ENCODE measurements at places on chromosomes 1 and 21.

DNA sequence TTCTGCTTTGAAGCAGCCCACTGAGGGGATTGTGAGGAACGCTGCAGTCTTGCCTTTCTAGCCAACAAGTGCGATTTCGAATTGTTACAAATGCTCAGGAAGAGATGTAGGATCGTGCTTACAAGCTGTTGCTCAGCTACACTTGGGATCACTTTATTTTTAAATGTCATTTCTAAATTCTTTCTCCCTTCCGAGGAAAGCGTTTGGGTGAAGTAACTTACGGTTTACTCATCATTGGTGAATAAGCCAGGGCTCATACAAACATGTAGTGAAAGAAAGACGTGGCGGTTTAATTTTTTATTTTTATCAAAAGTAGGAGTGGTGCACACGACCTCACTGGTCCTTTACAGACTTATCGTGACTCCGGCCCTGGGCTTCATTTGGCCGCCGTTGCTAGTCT, 386.6 kb downstream of the KIF26B start:
- no peak for DNase-seq

- no peak for DNase-seq
These were observed 290.4 kb downstream of the KCNT2 start for GRCh38 chr1:196317535-196318522.

DNA sequence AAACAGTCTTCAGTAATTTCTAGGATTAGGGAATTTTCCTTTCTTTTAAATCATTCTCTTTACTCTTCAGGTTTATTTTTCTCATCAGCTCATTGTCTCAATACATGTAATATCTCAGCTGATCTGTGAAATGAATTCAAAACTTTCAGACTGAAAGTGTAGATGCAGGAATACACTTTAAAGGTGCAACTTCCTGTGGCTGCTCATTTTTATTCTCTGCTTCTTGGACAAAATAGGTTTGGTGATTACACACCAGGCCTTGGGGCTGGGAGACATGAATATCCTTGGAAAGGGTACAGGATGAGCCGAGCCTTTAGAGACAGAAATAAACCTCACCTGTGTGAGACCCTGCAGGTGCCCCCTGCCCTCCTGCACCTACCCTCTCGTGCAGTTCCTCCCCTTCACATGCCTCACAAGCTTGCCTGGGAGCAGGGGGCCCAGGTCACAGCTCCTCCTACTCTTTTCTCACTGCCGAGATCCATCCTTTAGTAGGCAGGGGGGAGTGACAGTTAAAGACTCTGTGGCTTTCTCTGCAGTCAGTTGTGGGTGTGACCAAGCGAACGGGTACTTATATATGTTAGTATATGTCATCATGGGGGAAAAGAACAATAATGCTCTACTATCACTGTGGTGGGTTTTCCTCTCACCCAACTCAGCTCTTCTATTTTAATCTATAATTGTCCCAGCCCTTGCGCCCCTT, 23.6 kb downstream of the XCL2 start:
- peak; percentile 77 for DNase-seq

DNA sequence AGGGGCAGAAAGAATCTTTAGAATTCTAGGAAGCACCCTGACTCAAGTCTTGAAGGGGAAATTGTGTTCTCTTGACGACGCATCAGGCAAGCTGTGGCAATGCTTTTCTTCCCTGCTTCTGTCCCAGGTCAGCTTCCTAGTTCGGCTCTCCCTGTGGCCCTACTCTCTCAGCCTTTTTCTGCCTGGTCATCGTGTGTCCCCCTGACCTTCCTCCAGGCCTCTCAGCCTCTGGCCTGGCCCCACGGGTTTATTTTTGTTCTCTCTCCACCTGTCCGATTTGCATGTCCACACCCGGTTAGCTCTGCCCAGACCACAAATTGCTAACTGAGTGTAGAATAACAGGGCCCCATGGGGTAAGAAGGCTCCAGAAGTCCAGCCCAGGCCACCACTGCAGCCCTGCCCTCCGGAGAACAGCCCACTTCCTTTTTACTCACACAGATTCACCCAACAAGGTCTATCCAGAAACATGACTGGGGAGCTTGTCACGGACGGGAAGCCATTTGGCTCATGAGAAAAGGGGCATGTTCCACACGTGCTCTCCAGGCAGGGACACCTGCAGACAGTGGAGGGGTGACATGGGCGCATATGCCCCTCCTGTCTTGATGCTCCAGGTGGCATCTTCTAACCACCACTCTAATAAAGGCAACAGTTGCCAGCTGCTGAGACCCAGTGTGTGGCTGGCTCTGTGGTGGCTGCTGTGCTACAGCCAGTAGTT, 9.8 kb downstream of the KCNN3 start:
- no peak for DNase-seq

DNA sequence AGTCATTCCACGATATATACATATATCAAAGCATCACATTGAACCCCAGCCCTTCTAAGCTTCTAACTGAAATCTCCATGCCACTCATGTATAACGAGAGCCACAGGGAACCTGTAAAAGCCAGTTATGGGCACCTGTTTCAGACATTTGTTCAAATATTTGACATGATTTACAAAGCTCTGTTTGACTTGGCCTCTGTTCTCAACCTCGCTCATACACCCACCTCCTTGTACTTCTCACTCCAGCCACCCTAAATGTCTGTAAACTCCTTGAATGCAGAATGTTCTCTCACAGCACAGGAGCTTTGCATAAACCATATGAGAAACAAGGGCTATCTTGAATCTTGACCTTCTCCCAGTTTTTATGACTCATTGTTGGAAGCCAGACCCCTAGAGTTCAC, 36.9 kb upstream of the CD2 start:
- DNase-seq = no peak

DNA sequence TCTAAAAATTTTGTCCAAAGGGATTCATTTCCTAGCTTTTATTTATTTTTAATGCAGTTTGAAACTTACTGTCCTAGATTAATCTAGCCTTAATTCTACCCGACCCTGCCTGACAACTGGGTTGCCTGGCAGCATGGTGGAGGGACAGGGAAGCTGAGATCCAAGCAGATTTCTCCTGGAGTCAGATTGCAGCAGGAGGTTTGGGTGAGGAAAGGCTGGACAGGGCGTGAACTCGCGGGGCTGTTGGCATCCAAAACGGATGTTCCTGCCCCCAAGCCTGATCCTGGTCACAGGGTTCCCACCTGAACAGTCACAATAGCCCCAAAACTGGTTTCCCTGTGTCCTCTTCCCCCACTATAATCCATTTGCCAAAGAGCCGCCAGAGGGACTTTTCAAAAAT, 23.2 kb downstream of the TCEA3 start:
- no peak for DNase-seq

DNA sequence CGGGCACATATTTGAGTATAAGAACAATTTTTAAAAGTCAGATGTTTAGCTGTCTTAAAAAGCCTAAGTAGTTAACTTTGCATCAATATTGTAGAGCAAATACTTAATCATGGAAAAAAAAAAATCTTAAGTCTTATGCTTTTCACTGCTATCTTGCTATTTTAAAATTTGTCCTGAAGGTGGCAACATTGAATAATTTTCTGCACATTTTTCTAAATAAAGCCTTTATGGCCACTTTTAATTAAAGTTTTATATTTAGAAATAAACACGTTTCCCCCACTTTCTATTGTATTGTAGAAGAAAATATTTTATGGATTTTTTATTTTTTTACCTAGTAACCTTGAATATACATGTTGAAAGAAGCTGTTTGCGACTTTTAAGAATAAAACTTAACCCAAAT, 198.8 kb downstream of the AMY1C start:
- no peak for DNase-seq

DNA sequence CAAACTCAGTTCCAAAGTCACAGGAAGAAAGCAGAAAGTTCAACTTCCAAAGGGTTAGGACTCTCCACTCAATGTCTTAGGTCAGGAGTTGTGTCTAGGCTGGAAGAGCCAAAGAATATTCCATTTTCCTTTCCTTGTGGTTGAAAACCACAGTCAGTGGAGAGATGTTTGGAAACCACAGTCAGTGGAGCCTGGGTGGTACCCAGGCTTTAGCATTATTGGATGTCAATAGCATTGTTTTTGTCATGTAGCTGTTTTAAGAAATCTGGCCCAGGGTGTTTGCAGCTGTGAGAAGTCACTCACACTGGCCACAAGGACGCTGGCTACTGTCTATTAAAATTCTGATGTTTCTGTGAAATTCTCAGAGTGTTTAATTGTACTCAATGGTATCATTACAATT, 11.7 kb downstream of the ATF3 start:
- DNase-seq = no peak

DNA sequence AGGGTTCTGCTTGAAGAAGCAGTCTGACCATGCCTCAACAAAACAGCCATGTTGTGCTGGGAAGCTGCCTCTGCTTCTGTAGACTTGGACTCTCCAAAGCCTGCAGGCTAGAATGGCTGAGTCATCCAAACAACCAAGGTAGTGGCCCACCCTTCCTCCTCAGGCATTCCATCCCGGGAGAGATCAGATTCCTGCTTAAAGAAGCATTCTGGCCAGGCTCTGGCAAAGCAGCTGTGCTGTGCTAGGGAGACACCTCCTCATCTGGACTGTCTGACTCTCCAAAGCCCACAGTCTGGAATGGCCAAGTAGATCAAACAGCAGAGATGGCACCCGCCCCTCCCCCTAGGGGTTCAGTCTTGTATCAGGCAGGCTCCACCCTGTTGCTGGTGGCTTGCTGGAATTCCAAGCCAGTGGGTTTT, 38.3 kb upstream of the F3 start:
- no peak for DNase-seq

All from natural killer cell (primary cell).